ENCODE measurements at places on chromosomes 2 and 18. TPM values are rescaled to one million over a fixed set of nuclear protein-coding genes. Genes with fewer than 3 reads are reported as not detected.
A peak's percentile ranks its signal among the peaks of the same experiment; 100 is the strongest.

- DNase-seq, result no peak
These were observed 113.5 kb downstream of the RTN4 start for GRCh38 chr2:54936766-54937165.

- DNase-seq, result no peak
These were observed 141.5 kb downstream of the OSR1 start for GRCh38 chr2:19216676-19217602.

DNA sequence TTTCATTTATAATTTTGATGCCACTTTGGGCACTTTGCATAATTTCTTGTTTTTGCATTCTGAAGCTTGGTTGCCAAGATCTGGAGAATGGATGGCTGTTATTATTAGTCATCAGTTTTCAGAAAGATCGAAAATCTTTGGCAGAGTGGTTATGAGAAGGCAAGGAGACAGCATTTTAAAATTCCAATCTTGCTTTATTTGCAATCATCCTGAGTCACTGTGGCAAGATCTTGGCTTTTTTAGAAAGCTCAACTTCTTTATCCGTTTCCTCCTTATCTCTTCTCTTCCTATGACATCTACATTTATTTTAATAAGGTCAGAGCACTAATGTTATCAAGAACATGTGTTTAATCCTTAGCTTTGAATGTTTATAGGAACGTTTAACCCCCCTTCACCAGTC lies 31.1 kb upstream of the EIF2AK3 start:
- DNase-seq, result no peak

MRPL19 gene
- total RNA-seq, result 64.2 TPM

DNA sequence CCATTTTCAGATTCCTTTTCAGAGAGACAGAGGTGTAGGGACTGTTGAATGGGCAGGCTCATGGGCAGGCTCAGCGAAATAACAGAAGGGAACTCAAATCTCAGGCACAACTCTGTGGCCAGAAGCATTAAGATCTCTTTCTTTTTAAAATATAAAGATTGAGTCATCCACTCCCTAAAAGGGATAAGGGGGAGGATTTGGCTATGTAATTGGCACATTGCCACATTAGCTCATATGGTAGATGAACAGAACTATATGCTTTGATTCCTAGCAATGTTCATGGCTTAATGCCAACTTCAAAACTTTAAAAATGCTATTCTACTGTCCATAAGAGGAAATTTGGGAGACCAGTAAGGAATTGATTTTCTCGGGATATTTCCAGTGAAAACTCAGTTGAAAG lies 53.8 kb upstream of the SLC5A7 start:
- no peak for DNase-seq

FOXD4L1 gene
- not detected for total RNA-seq

SH3RF3 gene
- 11.3 TPM for total RNA-seq

DNA sequence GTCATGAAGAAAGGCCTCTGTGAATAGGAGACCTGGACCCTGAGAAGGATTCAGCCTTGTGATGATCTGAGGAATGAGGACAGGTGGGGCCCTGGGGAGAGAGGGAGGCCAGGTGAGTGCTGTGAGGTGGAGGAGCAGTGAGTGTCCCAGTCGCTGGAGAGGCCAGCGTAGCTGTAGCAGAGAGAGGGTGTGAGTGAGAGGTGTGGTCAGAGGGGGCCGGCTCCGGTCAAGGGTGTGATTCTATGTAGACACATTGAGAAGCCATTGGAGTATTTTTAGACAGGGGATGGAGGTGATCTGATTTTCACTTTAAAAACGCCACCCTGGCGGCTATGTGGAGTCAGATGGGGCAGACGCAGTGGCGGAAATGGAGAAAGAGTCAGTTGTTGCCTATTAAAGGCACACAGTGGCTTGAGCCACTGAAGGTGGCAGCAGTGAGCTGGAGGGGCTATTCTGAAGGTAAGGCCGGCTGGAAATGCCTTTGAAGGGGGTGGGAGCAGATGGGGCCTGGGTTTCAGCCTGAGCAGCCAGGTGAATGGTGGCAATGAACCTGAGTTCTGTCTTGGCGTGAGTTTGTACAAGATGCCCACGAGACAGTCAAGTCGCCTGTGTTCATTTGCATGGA lies 55.6 kb downstream of the GREB1 start:
- DNase-seq, result no peak

GRCh38 chr18:68757126-68757525 lies 40.8 kb upstream of the CCDC102B start:
- no peak for DNase-seq

DNA sequence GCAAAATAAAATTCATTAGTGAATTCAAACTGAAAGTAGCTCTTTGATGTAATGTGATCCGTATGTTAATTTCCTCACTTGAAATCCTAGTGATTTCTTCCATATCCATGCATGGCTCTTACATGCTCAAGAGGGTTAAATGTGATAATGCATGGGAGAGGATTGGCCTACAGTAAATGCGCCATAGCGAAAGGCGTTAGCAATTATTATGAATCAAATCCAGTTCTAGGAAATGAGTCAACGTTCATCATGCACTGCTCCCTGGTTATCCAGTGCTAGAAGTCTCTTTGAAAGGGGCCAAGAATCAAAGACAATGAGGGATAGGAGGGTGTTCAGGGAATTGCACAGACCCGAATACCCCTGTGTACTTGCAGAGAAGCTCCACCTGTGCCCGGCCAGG lies 101.4 kb upstream of the RASGRP3 start:
- DNase-seq, result no peak

DNA sequence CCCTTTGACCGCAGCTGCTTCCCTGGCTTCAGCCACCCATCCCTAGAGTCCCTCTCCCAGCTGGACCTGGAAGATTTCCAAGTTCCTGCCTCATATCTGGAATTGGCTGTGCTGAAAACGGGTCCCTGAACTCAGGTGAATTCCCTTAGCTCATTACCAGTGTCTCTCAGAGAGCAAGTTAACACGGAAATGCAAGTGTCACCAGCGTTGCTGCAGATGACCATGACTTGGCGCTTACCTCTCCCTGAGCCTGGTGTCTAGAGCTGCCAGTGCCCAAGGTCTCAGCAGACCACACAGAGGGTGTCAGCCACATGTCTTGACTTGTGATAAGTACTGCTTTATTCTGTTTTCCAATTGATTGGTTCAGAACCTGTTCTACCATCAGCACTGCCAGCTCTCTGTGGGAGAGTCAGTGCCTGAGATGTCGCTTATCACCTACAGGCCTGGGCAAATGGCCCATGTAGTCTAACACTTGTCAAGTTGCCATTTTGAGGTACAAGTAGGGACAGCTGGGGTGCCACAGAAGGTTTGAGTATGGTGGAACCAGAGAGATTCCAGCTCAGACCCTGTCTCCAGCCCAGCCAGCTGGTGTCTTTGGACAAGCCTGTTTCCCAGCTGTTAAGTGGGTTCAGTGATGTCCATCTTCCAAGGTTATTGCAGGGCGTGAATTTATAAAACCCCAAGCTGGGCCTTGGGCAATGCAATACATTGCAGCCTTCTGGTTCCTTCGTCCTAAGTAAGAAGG lies 48.7 kb downstream of the LYPD1 start:
- no peak for DNase-seq

DNA sequence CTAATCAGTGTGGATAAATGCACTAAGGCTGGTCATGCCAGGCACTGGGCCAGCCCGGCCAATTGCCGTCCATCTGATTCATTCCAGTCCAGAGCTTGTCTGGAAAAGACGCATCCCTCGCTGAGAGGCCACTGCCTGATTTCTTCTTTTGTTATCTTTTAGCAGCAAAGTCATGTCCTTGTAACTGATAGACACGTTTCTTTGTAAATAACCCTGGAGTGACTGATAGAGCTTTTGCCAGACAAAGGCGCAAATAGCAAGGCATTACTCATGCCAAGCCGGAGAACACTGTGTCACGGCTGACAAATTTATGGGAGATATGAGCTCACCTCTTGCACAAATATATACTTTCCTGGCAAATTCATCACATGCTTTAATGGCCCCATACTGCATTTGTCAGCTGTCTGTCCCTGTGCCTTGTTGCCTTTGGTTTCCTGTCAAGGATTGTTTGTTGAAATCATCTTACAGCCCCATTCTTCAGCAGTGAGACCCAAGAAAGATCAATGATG lies 164.4 kb downstream of the ETAA1 start:
- peak; percentile 88 for DNase-seq

GRCh38 chr2:24830786-24831185 lies 37.6 kb downstream of the CENPO start:
- no peak for DNase-seq

SPDYA gene
- total RNA-seq, result 0.34 TPM

OTOS gene
- not detected for total RNA-seq

DNA sequence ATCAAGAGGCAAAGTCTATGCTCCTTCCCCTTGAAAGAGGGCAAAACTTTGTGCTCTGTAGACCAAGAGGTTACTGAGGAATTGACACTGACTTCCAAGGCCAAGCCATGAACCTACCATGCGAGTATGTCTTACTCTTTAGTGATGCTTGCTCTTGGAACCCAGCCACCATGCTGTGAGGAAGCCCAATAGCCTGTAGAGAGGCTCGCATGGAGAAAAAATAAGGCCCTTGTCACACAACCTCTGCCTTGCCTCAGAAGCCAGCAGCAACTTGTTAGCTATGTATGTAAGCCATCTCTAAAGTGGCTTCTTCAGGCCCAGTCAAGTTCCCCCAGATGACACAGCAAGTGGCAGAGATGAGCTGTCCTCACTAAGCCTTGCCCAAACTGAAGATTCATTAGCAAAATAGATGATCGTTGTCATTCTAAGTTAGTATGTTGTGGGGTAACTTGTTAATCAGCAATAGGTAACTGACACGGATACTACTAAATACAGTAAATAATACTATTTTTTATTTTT lies 66.1 kb upstream of the RGPD5 start:
- DNase-seq, result no peak

DNA sequence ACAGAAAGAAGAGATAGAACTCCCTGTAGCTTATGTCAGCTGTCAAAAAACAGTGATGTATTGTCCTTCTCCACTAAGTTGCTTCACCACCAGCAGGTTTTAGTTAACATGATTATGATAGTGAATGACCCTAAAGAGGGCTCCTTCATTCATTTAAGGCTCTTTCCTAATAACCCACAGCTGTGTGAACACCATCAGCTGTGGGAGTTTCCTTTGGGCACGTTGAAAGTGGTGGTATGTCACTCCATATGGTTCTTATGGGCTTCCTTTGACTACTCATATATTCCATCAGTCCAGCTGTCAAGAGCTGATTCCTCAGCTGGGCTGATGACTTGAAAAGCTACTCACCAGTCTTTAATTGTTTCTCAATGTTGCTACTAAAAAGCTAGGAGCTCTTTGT lies 210.3 kb downstream of the UBE2E3 start:
- DNase-seq, result no peak

ADAM23 gene
- 0.62 TPM for total RNA-seq

NT5DC4 gene
- total RNA-seq, result not detected

ZAP70 gene
- total RNA-seq, result 0.55 TPM

GRCh38 chr18:74256190-74256589 lies 35.6 kb downstream of the CYB5A start:
- no peak for DNase-seq

- peak; percentile 50 for DNase-seq
These were observed 45.0 kb downstream of the SLC38A11 start for GRCh38 chr2:164910101-164910899.

DNA sequence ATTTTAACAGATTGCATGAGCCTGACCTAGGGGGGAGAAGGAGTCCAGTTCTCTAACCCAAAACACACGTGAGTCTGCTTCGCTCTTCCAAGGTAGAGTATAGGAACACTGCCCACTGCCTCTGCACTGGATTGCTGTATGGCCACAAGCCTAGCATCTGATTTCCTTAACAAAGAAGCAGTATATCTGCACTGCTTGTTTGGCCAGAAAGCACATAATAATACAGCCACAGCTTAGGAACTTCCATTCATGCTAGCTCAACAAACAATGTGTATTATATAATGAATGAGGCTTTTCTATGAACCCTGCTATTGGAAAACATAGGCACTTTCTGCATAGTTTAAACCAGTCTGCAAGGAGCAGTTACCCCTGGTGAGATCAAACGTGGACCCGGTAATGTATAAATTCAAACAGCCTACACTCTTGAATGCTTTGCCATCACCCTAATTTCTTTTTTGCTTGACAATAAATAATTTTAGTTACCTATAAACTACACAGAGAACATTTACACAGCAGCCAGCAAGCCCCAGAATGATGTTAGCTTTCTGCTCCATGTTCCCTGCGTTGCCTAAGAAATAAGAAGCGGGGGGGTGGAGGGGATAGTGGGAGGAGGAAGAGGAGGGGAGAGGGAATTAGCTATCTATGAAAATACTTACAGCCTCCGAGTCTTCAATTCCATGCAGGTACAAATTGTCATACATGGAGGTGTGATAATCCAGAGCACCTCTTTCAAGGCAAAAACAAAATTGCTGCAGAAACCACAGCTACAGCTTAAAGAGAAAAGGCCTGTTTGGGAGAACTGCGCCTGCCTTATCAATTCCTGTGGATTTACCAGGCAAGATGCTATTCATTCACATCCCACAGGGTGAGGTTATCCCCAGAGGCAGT lies 125.6 kb downstream of the CACNB4 start:
- DNase-seq, result no peak

DNA sequence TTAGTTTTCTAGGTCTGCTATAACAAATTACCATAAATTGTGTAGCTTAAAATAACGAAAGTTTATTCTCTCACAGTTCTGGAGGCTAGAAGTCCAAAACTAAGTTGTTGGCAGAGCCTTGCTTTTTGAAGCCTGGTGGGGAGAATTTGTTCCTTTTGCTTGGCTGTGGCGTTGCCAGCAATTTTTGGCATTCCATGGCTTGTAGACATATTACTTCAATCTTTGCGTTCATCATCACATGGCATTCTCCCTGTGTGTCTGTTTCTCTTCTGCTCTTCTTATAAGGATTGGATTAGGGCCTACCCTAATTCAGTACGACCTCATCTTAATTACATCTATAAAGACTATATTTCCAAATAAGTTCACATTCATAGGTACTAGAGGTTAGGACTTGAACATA lies 217.7 kb downstream of the MBD5 start:
- no peak for DNase-seq

All from kidney epithelial cell (primary cell).